ENCODE measurements at places on chromosomes 12 and 14. TPM values are rescaled to one million over a fixed set of nuclear protein-coding genes. Genes with fewer than 3 reads are reported as not detected.

SSTR1 gene
- total RNA-seq = 0.51 TPM

- no peak for DNase-seq
These were observed 5.8 kb upstream of the MRPL42 start for GRCh38 chr12:93461503-93461902.

CAPZA3 gene
- total RNA-seq = not detected

DNA sequence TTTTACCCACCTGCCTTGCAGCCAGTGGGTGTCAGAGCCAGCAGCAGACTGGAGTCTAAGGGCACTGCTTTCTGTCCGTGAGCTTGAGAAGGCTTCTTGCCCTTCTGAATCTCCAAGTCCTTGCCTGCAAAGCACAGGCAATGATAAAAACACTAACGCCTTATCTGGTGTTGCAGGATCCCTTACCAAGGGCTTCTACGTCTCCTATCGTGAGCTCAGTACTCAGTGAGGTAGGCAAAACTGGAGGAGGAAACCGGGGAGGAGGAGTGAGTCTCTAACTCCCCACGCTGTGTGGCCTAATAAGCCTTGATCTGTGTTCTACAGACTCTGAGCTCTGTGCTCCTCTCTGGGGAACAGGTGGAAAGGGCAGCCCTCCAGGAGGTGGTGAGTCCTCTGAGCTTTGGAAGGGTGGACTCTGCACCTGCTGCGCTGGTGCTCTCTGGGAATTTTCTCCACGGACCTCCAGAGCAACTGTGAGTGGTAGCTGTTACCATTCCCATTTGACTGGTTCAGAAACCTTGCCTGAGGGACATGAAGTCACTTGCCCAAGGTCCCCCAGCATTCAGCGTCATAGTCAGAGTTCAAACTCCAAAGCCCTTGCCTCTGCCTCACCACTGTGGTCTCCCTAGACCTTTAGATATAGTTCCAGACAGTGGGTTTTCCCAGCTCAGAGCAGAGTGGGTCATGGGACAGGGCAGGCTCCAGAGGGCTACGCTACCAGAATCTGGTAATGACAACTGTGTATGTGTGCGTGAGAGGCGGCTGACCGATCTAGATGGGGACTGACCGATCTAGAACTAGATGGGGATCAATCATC, 7.0 kb upstream of the MARK3 start:
- no peak for DNase-seq

DNA sequence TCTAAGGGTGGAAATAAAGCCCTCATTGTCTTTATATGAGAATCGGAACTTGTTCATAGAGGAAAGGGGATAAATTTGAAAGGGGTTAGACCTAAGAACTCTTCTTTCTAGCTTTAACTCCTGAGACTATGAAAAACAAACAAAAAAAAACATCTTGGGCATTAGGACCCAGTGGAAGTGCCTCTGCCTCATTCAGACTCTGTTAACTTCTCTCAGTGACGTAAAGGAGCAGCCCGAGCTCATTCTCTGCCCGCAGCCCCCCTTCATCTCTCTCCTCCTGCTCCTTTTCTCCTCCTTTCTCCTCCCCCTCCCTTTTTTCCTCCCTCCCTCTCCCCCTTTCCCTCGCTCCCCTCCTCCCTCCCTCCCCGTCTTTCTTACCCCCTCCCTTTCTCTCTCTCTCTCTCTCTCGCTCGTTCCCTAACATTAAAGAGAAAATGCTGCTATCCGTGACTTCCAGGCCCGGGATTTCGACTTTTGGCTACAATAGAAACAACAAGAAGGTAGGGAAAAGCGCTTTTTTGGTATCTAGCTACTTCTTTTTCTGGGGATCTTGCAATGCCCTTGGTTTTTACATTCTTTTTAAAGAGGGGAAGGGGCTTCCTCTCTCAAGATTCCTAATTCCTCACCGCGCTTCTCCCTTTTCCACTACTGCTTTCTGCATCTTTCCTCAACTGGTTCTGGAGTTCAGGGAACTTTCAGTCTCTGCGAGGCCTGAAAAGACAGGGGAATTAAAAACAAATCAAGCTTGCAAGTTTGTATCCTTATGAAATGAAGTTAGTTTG, at the start of gene RBMS2:
Gene RBMS2, plus strand, starts transcription at position 231 of the 782 bp plus-strand sequence. Its CDS starts 204 bp downstream, at position 435.
- peak; percentile 74 for DNase-seq

DNA sequence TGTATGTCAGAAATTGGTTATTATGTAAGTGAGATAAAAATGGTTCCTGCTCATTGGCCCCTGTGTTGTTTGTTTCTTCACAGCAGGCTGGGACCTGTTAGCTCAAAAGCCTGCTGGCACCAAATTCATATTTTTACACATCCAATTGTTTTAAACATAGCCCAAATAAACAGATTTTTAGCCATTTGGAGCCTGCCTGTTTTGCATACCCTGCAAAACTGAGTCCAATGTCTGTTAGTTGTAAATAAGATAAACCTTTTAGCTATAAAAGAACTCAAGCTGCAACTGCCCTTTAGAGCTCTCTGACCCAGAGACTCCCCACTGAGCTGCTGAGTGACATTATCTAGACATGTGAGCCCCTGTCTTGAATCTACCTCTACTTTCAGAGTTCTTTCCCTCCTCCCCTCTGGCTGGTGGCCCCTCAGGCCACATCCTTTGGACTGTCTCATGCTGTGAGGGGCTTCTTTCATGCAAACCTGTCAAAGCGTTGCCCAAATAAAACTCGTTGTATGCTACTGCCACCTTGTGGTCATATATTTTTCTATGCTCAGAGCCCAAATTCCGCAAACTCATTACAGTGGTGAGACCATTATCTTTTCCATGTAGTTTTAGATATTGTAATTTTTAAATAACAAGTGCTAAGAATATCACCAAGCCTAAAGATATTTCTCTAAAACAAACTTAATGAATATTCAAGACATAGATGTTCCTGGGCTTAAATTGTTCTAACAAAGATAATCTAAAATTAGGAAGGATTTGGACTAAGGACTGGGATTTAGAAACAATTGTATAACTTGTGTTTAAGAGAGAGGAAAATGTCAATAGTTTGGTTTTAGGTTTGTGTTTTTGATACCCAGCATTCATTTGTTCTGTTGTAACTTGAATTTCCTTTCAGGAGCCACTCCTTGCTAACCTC, 337.9 kb downstream of the AACS start:
- no peak for DNase-seq

DNA sequence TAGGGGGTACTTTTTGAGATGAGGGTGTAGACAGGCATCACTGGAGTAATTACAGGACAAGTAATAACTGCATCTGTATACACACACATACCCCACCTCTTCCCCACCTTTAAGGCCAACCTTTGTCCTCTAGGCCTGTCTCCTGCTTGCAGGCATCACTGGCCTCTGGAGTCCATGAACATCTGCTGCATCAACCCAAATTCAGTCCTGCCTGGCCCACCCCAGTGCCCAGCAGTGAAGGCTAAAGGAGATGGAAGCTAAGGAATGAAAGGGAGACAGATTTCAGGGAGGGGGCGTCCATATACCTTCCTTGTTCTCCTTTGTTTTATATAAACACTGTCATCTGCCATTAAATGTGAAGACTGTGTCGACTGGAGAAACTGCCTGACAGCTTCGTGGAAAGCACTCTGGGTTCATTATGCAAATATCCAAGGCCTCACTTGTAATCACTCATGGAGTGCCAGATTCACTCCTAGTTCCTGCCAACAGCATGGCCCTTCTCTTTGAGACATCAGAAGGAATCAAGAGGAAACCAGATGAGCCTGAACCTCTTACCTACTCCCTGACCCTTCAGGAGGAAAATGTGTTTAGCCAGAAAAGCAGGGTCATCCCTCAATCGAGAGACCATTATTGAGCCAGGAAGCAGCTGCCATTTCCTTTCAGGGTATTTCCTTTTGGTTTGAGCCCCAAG, 64.4 kb downstream of the SERPINA3 start:
- no peak for DNase-seq

RIMBP2 gene
- total RNA-seq = not detected

DNA sequence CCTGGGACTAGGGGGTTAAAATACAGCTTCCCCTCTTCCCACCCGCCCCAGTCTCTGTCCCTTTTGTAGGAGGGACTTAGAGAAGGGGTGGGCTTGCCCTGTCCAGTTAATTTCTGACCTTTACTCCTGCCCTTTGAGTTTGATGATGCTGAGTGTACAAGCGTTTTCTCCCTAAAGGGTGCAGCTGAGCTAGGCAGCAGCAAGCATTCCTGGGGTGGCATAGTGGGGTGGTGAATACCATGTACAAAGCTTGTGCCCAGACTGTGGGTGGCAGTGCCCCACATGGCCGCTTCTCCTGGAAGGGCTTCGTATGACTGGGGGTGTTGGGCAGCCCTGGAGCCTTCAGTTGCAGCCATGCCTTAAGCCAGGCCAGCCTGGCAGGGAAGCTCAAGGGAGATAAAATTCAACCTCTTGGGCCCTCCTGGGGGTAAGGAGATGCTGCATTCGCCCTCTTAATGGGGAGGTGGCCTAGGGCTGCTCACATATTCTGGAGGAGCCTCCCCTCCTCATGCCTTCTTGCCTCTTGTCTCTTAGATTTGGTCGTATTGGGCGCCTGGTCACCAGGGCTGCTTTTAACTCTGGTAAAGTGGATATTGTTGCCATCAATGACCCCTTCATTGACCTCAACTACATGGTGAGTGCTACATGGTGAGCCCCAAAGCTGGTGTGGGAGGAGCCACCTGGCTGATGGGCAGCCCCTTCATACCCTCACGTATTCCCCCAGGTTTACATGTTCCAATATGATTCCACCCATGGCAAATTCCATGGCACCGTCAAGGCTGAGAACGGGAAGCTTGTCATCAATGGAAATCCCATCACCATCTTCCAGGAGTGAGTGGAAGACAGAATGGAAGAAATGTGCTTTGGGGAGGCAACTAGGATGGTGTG, 1.9 kb downstream of the GAPDH start:
- no peak for DNase-seq

- no peak for DNase-seq
These were observed 11.5 kb downstream of the ADAMTS20 start for GRCh38 chr12:43540470-43540869.

DNA sequence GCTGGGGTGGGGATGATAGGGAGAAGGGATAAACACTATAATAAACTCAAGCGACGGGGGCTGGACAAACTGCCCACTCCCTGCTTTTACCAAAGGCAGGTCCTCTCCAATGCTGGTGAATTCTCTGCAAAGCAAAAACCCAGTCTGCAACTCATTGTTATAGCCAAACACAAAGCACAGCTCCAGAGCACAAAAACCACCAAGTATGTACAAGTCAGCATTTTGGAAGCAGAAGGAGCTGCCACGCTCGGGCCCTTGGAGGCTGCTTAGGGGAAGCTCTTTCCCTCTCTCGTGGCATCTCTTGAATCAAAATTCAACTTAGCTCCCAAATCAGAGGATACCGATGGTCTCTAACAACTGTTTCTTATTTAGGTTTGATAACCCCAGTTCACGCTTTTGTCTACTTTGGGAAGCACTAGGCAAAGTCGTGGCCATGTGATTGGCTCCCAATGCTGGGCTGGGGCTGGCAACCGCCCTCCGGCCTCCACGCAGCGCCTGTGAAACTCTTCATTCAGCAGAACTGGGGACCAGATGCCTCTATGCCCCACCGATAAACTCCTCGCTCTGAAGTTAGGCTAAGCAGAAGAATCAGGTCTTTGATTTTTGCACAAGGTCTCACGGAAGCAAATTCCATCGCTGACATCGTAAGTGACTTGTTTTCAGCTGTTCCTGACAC, 158.5 kb upstream of the FOXN3 start:
- no peak for DNase-seq

DNA sequence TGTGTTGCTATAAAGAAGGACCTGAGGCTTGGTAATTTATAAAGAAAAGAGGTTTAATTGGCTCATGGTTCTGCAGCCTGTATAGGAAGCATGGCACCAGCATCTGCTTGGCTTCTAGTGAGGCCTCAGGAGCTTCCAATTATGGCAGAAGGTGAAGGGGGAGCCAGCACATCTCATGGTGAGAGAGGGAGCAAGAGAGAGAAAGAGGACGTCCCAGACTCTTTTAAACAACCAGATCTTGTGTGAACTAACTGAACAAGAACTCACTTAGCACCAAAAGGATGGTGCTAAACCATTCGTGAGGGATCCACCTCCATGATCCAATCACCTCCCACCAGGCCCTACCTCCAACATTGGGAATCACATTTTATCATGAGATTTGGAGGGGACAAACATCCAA, 6.1 kb upstream of the SNAPC1 start:
- no peak for DNase-seq

DNA sequence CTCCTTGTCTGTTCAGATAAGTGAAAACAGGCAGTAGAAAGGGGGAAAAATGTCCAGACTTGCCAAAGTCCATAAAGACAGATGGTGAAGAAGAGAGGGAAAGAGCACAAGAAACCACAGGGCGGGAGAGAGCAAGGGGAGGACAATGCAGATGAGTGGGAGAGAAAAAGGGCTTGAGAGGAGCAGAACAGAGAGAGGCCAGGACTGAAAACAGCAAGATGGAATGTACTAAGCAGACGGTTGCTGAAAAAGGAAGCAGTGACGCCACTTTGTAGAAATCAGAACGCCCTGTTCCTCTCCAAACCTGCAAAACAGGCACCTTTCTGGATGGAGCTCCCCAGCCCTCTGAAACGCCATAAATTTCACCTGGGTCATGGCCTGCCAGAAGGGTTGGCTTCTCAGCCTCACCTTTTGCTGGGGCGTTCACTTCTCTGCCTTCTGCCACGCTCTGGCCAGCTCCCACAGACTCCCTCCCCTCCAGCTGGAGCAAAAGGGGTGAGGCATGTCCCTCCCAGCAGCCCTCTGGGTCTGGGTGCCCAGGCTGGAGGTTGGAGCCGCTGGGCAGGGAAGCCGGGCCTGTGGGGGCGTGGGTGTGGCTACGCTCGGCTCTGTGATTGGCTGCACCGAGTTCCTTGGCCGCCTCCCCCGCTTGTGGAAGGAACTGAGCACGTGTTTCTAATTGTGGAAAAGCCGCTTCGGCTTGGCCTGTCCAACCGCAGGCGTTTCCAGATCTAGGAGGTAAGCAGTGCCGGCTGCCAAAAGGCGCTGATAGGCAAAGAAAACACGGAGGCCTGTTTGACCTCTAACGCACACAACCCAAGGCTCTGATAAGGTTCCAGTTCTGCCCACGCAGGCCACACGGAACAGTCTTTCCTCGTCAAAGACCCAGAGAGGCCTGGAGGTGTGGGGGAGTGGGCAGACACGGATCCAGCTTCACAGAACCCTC, 29.3 kb downstream of the SLC7A8 start:
- peak; percentile 96 for DNase-seq

DNA sequence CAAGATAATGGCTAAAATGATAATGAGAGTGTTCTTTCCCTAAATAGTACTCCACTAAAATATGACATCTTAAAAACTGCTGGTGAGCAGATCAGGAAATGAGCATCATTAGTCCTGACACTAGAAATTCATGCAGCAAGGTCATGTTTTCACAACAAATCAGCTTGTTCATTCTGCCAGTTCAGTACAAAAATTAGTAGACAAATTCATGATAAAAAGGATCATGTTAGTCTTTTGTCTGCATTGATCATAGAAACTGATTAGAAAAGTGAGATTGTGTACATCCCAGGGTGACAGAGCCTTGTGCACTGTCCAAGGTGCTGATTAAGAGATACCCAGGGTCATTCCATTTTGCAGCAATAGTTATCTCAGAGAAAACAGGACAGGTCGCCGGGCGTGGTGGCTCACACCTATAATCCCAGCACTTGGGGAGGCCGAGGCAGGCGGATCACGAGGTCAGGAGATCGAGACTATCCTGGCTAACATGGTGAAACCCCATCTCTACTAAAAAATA, 163.6 kb downstream of the RIMBP2 start:
- DNase-seq = no peak

- DNase-seq = no peak
These were observed 84.6 kb downstream of the SLC38A6 start for GRCh38 chr14:61065656-61066055.

Measured in Right ventricle myocardium inferior (tissue), 1 donor.